ENCODE measurements at places on chromosomes 12 and 14.

- DNase-seq: no peak
Observed at GRCh38 chr14:103107941-103108748, 13.6 kb downstream of the EXOC3L4 start.

GRCh38 chr14:59439256-59439965 is 25.8 kb downstream of the GPR135 start:
- no peak for DNase-seq

- DNase-seq: no peak
Observed at GRCh38 chr12:45203767-45204166, 12.1 kb upstream of the ANO6 start.

DNA sequence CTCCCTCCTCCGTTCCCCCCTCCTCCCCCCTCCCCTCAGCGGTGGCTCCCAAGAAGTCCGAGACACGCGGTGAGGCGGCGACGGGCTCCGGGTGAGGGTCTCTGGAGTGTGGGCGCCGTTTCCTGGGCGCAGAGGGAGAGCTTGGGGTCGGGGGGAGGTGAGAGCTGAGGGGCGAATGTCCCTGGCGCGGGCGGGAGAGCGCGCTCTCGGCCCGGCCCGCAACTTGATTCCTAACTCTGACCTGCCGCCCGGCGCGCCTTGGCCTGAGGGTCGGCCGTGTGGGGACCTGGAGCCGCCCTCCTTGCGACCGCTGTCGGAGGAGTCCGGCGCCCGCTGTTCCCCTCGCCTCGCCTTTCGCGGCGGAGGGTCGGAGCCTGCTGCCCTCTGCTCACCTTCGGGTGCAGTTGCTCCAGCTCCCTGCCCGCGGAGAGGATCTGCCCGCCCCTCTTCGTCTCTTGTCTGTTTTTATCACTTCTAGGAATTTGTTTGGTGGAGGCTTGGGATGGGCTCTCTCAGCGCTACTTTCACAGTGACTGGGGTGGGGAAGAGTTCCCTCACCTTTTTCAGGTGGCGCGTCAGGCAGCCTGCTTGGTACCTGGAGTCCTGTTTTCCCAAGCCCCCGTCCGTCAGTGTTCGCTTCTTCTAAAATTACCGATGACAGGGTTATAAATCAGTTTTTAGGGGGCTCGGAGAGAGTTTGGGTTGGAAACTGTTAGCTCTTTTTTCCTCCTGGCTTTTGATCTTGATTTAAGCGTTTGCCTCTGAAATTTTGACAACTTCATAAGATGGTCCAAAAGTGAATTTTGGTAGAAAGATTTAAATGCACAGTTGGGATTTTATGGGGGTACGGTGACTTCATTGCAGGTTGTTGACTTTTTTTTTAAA is 495 bp downstream of the ADIPOR2 start:
- peak; percentile 19 for DNase-seq

DNA sequence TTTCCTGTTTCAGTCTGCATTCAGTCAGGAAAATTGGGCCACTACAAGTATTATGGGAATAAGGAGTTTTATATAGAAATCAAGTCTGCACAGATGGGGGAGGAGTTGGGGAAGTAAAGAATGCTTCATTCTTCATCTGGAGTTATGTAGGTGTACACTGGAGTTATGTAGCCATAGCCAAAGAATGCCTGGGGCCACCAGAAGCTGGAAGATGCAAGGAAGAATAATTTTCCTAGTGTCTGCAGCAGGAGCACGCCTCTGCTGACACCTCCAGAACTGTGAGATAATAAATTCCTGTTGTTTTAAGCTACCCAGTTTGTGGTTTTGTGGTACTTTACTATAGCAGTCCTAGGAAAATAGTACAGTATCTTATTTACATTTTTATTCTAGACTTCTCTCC is 333.4 kb downstream of the NELL2 start:
- DNase-seq: no peak

DNA sequence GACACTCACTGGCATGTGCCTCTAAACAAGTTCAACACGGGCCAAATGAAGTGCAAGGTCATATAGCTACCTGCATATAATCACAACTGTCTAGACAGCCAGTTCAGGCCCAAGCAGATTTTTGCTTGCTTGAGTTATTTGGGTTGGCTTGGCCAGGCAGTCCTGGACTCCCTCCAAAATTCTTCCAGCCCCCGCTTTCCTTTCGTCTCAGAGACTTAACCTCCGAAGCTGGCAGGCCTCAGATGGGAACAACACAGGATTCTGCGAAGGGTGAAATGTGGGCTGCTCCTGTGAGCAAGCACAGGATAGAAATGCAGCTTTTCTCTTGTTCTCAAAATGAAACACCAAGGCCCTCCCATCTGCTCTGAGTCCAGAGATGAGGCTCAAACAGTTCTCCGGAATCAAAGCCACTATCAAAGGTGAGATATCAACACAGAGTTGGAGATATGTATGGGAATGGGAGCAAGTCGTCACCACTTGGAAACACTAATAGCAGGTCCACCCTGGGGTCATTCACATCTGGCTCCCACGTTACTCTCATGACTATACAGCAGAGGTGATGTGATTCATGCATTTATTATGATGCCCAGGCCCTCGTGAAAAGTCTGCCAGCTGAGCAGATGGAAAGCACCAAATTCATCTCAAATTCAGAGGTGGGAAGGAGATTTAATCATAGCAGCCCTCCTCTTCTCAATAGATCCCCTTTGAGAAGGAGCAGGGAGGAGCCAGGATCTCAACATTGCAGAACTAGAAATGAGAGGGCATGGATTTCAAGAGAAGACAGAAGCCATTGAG is 389.8 kb downstream of the NUAK1 start:
- no peak for DNase-seq

- no peak for DNase-seq
Observed at GRCh38 chr14:24705840-24706239, 71.8 kb upstream of the GZMB start.

DNA sequence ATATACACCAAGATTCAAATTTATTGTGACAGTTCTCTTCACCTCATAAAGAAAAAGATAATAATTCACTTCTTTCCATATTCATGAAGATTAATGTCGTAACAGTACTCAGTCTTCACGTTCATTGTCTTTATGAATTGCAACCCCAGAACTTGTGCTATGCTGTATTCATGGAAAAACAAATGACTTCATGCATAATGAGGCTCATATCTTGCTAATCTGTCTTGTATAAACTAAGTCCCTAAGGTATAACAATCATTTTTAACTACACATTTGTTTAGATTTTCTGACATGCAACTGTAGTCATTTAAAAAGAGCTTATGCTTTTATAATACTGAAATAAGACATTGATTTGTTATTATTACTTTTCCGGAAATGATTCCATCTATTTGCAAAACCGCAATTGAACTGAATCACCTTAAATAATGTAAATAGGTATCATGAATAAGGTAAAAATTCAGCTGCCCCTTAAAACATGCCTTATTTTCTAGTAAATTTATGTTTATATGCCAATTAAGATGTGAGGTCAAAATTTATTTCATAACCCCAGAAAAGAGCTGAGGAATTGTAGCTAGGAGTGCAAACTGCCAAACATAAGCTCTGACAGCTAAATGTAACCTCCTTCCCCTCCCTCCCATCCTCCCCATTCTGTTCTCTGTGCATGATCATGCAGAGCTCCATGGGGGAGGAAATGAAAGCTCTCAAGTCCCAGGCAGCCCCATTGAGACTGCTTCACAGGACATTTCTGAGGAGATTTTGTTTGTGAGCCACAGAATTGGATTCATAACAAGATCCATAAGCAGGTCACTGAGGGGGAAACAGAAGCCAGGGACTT is 301.6 kb downstream of the ATP23 start:
- no peak for DNase-seq

DNA sequence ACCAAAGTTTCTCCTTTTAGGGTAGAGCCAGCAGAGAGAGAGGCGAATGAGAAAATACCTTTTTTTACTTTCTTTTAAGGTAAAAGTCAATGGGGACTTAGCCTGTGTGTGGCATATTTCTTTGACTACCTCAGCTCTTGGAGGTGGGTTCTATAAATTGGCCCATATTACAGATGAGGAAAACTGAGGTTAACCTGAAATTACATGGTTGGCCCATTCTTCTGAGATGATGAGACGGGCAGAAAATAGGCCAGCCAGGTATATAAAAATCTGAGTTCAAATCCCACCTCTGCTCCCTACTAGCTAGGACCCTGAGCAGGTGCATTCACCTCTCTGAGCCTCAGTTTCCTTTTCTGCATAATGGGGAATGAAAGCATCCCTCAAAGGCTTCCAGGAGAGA is 22.4 kb downstream of the LHX5 start:
- no peak for DNase-seq

- no peak for DNase-seq
Observed at GRCh38 chr12:132170094-132170636, 25.9 kb downstream of the NOC4L start.

DNA sequence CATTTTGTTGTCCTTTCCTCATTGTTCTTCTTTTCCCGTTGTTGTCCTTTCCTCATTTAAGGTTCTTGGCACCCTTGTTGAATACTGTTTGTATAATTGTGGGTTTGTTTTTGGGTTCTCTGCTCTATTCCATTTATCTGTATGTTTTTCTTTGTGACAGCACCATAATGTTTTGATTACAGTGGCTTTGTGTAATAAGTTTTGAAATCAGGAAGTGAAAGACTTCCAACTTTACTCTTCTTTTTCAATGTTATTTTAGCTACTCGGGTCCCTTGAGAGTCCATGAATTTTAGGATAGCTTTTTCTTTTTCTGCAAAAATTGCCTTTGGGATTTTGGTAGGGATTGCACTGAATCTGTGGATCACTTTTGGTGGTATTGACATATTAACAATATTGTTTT is 28.1 kb downstream of the ETNK1 start:
- DNase-seq: no peak

DNA sequence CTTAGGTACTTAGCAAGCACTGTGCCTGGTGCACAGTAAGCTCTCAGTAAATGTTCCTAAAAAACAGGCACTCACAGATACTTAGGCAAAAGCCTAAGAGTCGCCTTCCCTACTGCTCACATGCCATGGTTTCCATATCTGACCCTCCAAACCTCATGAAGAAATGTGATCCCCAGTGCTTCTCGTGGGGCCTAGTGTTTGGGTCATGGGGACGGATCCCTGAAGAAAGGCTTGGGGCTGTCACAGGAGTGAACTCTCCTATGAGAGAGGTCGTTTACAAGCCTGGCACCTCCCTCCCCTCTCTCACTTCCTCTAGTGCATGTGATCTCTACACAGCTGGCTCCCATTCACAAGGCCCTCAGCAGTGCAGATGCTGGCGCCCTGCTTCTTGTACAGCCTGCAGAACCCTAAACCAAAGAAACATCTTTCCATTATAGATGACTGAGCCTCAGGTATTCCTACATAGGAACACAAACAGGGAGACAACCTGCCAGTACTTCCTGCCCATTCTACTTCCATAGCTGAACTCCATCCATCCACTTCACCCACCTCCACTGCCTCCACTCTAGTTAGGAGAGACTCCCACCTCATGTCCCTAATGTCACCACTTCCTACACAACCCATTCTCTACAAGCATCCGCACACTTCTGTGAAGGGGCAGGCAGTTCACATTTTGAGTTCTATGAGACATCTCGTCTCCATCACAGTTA is 2.9 kb downstream of the SLC15A4 start:
- no peak for DNase-seq

GRCh38 chr12:98551787-98552186 is 36.4 kb downstream of the TMPO start:
- DNase-seq: no peak

DNA sequence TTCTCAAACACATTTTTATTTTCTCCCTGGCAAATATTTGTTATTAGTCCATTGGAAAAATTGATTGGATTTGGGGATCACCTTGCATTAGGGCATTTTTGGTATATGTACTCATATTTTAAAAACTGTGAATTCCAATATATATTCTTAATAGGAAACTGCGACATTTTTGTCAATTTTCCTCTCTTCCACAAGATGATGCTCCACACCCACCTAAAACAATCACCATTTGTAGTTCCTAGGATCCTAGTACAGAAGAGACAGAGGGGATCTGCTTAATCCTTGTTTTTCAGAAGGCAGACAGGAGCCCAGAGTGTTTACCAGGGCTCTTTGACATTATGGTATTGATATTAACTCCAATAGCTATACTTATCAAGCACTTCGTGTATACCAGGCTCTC is 22.8 kb upstream of the OASL start:
- DNase-seq: peak; percentile 21

DNA sequence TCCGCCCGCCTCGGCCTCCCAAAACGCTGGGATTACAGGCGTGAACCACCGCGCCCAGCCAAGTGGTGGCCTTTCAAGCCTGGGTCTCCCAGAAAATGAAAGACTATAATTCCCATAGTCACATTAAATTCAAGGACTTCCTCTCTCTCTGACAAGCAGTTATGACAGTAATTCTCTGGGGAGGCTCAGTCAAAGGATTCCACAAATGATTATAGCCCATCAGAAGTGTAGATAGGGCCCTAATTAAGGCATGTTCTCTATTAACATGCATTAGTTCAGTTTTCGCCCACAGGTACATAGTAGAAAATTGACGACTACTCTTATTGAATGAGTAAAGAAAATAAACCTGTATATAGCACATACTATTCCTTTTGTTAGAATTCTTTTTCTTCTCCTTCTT is 16.4 kb downstream of the PRMT8 start:
- no peak for DNase-seq

DNA sequence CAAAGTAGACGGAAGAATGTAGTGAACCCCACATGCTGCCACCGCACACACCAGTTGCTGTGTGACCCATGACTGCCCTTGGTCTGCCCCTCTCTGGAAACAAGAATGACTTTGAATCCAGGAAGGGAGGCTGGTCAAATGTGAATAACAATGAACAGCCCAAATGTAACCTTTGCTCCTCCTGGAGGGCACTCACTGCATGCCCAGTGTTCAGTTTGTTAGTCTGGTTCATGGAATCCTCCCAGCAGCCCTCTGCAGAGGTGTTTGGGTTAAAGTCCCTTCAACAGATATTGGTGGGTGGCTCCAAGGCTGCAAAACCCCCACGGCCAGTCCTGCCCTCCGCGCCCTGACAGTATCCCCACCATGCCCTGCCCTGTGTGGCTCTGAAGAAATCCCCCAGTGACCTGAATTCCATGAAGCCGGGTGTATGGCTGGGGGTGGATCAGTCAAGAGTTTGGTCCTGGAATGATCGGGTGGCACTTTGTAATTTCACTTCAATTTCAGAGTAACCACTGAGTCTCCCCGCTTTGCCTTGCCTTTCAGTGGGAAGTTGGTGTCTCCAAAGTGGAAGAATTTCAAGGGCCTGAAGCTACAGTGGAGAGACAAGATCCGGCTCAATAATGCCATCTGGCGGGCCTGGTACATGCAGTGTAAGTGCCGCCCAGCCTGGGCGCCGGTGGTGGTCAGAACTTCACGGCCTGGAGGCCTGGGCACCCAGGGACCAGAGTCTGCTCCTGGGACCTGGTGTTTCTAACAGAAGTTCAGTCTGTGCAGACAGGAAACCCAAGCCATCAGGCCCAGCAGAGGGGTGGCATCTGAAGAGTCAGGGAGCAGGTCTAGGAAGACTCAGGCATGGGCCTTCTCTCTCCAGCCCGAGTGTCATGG is 47.1 kb downstream of the IL31 start:
- peak; percentile 16 for DNase-seq

- no peak for DNase-seq
Observed at GRCh38 chr12:50221228-50222008, 54.2 kb upstream of the CERS5 start.

- peak; percentile 35 for DNase-seq
Observed at GRCh38 chr12:121060149-121061001, 21.3 kb upstream of the OASL start.

- DNase-seq: no peak
Observed at GRCh38 chr12:41745593-41745992, 399.1 kb downstream of the GXYLT1 start.
